Ascending aorta (tissue), 2 donors: ENCODE measurements at places on chromosomes 13 and 19. TPM values are rescaled to one million over a fixed set of nuclear protein-coding genes. Genes with fewer than 3 reads are reported as not detected.

GRCh38 chr13:97441368-97441767 lies 7.4 kb downstream of the RAP2A start:
- H3K36me3 ChIP-seq: no peaks in the 10 kb centered on the region
- no peaks in the 10 kb centered on the region for H3K4me1 ChIP-seq
- H3K27me3 ChIP-seq: no peaks in the 10 kb centered on the region
- H3K4me3 ChIP-seq: no peak overlapping the region

GRCh38 chr19:13436352-13436751 lies 69.9 kb downstream of the CACNA1A start:
- DNase-seq: no peak
- H3K27ac ChIP-seq: no peak overlapping the region
- H3K27me3 ChIP-seq: no peaks in the 10 kb centered on the region
- no peak overlapping the region for H3K4me3 ChIP-seq

Gene TNFSF11
- total RNA-seq: not detected

Gene KMT2B
- total RNA-seq: 25.5 TPM

Gene CLEC11A
- not detected for total RNA-seq
